Activated T-helper 2 cell treated with anti-CD3 and anti-CD28 coated beads, Interferon-gamma antibody, Interleukin-2, Interleukin-4, amounts not matched to agents 10 μg/mL and 5 μg/mL and 100 μg/mL, durations not matched to agents 14 hours and 24 hours and 36 hours (primary cell): ENCODE measurements at places on chromosomes 5 and 9.

GRCh38 chr5:146290318-146290717, 48.3 kb upstream of the POU4F3 start:
- no peak for DNase-seq

DNA sequence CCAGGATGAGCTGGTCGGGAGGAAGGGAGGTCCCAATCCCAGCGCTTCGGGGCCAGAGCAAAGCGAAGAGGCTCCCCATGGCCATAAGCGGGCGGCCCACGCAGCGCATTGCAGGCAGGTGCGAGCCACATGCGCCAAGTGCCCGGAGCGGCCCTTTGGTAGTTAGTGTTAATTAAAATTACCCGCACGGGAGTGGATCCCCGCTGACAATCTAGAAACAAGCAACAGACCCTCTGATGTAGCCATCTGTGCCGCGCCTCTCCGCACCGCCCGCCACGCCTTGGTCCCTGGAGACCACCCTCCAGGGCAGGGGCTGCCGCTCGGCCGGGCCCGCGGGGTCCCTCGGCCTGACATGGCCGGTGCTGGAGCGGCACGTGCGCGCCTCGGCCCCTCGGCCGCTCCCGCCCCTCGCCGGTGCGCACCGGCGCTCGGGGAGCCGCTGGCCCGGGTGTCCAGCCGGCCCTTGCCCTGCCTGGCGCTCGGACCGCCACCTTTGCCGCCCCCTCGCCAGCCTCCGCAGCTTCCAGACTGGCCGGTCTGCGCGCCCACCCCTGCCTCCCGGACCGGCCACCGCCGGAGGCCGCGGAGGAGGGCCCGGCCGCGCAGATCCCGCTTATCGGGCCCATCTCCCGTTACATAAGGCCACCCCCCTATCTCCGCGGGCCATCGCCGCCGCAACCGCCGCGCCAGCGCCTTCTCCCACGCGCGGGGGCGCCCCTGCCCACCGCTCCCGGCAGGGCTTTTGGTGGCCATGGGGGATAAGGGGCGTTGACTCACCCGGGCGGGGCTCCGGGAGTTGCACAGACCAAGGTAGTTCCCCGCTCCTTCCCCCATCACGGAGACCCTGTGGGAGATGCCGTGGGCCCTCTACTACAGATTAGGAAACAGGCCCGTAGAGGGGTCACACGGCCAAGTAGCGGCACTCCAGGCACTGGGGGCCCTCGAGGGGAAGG, 1.9 kb upstream of the IL13 start:
- DNase-seq = no peak

GRCh38 chr5:134073404-134073803, 41.1 kb upstream of the TCF7 start:
- no peak for DNase-seq

DNA sequence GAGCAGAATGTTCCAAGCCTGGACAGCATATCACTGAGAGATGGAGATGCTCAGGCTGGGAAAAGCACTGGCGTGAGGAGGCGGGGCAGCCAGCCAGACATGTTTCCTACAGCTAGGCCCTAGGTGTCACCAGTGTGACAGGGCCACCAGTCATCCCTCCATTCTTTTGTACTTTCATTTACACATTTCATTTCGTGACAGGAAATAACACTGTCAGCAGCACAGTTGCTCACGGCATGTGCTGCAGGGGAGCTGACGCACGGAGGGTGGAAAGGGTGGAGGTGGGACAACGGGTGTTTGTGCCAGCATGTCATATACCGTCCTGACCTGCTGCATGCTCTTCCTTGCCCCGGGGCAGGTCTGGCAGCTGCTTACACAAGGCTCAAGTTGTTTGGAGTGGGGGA, 14.8 kb upstream of the CEMIP2 start:
- peak; percentile 81 for DNase-seq

GRCh38 chr9:127221695-127222094, 42.9 kb upstream of the GARNL3 start:
- no peak for DNase-seq

DNA sequence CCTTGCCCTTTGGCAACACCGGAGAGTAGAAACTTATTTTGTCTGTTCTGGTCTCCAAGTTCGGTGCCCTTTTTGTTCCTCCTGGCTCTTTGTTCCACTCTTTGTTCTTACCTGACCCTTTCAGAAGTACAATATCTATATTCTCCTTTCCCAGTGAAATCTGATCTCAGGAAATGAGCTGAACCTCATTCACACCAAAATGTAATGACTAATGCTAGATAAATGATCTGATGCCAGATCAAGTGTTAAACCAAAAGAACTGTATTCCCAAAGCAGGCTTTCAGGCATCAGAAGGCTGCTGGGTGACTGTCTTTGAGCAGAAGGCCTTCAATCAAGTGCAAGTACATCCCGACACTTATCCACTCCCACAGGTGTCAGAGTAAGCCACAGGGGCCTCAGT, 156.4 kb downstream of the SPOCK1 start:
- no peak for DNase-seq

DNA sequence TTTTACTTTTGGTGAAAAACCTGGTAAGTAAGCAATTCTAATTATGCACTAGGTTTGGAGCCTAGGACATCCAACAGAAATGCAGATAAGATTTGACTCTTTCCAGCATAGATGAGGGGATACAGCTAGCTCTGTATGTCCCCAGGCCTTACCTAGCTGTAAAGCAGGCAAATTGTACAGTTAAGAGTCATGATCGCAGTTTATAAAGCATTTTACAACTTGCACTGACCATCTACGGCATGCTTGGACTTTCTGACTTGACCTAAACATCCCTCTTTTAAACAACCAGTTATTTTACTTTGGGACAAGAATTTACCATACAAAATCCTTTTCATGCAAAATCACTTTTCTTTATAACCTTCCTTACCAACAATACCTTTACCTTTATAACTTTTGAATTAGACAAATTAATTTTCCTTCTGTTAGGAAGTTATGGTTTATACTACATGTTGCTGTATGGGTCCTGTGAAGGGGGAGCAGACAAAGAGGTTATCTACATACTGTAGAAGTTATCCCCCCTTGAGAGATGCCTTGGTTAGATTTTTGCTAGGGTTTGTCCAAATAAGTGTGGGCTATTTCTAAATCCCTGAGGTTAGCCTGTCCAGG, 36.8 kb downstream of the FGD3 start:
- peak; percentile 8 for DNase-seq

- DNase-seq = no peak
These were observed 733.4 kb downstream of the TLE4 start for GRCh38 chr9:80305136-80305535.

GRCh38 chr5:122908108-122908507, 62.7 kb downstream of the SNX24 start:
- DNase-seq = no peak

DNA sequence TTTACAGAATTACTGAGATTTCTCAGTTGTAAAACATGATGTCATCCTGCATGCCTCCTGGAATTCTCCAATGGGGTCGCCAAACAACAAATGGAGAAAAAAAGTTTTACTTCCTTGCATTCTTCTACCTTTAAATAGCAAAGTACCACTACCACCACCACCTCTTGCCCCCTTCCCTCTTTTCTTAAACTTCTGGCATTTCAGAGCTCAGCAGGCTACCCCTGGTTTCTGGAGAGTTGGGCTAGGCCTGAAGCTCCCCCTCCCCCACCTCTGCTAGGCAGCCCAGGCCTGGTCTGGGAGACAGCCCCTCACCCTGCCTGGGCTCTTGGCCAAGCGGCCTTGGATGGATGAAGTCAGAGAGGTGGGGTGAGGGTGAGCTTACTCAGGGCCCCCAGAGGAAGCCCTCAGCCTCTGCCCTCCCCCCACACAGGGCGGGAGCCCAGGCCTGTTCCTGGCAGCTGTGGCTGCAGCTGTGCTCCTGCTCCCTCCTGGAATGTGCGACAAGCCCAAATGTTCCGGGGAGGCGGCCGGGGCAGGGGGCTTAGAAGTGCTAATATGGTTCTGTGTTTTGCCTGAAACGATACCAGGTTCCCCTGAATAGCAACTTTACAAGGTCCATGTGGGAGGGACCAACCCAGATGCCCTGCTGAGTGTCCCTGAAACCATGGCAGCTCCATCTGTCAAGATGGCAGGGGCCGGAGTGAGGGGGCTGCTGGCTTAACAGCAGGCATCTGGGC, 6.0 kb upstream of the CCIN start:
- no peak for DNase-seq

DNA sequence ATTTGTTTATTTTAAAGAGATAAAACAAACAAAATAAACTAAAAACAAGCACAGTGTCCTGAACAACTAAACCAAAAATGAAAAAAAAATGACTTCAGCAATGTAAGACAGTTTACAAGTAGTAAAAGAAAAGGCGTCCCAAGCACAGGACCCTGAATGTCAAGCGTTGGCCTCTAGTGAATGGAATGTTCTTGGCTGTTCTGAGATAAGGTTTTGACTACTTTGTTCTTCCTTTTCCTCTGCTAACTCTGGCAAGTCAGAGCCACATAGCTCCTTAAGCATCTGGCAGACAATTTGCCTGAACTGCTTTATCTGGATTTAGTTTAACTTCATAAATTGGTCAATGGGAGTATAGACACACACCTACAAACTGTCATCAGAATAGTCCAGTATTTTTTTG, 655.2 kb downstream of the ANXA1 start:
- DNase-seq = no peak

DNA sequence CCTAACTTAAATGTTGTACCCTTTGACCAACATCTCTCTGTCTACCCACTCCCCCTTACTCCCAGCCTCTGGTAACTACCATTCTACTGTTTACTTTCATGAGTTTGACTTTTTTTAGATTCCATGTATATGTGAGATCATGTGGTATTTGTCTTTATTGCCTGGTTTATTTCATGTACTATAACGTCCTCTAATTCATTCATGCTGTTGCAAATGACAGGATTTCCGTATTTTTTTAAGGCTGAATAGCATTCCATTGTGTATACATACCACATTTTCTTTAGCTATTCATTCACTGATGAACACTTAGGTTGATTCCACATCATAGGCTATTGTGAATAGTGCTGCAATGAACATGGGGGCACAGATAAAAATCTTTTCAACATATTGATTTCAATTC, 11.8 kb upstream of the NDUFB6 start:
- DNase-seq = no peak

DNA sequence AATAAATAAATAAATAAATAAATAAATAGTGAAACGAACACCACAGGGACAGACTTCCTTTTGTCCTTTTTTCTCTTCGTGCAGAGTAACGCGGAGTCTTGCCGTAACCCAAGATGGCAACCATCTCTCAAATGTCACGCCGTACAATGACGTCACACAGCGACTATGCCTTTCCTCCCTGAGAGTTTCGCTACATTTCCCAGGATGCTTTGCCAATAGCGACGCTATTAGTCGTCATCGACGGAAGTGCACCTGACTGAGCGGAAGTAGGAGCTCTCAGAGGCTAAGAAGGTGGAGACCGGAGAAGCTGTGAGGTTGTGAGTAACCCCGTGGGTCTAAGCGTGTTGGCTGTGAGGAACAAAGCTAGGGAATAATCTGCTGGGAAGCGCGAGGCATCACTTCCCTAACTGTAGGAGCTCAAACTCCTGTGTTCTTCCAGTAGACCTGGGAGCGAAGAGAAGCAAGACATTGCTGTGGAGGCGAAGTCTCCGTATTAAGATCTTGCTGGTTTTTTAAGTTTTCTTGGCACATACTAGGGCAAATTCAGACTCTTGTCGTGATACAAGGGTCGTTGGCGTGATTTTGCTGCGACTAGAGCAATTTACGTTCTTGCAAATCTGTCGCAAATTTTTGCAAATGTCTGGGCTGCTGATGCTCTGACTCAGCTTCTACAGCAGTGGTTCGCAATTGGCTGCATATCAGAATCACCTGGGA, at the start of gene TTC1:
TTC1 (plus strand) TSS at position 263 of the 714 bp plus-strand sequence. CDS start 1,390 bp downstream, outside the sequence.
- DNase-seq = peak; percentile 89

GRCh38 chr5:124467745-124468144, 278.7 kb downstream of the ZNF608 start:
- no peak for DNase-seq

DNA sequence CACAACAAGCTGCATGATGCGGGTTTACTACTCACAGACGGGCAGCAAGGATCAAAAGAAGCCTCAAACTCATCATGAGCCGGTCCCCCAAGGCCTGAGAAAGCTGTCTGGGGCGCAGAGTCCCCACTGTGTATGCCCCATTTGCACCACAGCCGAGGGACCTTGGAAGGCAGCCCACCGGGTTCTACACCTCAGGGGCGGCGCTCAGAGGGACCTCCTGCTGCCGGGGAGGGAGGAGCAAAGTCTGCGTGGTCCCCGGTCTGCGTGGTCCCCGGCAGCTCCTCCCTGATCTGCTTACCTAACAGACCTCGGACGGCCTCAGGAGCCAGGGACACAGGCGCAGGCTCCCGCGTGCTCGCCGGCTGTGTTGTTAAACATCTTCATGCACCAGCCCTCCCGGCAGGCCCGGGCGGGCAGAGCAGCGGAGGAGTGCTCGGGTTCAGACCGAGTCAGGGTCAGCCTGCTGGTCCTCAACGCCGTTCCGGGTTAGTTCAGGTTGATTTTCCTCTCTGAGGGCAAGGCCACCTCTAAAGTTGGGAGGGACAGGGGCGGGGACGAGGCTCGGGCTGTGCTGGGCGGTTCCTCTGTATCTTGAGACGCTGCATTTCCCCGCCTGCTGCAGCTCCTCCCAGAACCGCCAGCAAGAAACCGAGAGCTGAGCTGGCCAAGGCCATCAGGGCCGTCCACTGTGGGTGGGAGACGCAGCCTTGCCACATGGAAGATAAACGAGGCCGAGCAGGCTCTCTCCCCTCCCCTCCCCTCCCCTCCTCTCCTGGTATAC, 74.6 kb downstream of the MRPL36 start:
- DNase-seq = no peak

- DNase-seq = peak; percentile 86
These were observed 2.1 kb upstream of the ANXA2R start for GRCh38 chr5:43042176-43042625.

DNA sequence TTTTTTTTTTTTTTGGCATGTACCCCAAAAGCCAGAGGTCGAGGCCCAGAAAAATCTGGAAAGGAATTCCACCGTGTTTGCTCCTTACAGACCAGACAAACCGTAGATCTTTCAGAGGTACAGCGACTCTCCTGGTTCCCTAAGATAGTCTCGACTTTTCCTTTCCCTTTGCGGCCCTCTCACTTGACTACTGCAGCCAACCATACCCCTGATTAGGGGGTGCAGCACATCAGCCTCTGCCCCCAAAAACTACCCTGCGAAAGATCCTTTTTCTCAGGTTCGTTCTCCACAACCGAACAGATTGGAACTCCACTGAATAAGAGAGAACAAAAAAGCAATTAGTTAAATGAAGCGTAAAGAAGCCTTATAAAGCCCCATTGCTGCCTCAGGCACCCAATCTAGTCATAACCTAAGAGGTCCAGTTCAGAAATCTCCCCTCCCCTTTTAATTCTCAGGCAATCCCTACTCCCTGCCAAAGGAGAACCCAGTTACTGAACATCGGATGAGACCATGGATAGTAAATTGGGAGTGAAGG, 379 bp upstream of the TICAM2 start:
- DNase-seq = no peak

- DNase-seq = no peak
These were observed 25.4 kb upstream of the SARDH start for GRCh38 chr9:133763272-133764183.

GRCh38 chr9:69936427-69936826, 107.2 kb upstream of the MAMDC2 start:
- DNase-seq = no peak

GRCh38 chr5:135393691-135394090, 5.3 kb downstream of the MACROH2A1 start:
- no peak for DNase-seq
